Activated T-cell treated with anti-CD3 and anti-CD28 coated beads for 1 hour (primary cell): ENCODE measurements at places on chromosomes 4 and X.

- no peak for DNase-seq
Observed at GRCh38 chr4:128868758-128869157, 59.3 kb downstream of the JADE1 start.

DNA sequence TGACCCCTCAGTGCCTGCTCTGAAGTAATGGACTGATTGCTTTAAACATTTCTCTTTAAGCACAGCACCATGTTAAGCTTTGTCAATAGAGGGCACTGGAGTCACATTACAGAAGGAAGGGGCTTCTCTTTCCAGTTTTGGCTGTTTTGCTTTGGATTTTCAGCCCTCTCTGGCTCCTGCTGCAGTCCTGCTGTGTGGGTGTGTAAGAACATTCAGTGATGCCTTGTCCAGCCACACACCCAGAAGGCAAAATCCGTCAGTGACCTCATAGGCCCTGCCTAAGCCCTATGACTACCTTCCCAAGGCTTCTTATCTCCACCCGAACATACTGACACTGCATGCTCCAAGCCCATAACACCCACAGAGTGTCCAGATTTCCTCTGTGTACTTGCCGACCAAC, 215.3 kb upstream of the CTSO start:
- DNase-seq = no peak

- DNase-seq = no peak
Observed at GRCh38 chr4:57042711-57043169, 64.0 kb downstream of the POLR2B start.

- no peak for DNase-seq
Observed at GRCh38 chrX:38304010-38304409, 23.3 kb downstream of the RPGR start.

- no peak for DNase-seq
Observed at GRCh38 chr4:39166177-39166576, 16.2 kb upstream of the WDR19 start.

- DNase-seq = no peak
Observed at GRCh38 chrX:97494756-97495372, 611.2 kb downstream of the RPA4 start.

DNA sequence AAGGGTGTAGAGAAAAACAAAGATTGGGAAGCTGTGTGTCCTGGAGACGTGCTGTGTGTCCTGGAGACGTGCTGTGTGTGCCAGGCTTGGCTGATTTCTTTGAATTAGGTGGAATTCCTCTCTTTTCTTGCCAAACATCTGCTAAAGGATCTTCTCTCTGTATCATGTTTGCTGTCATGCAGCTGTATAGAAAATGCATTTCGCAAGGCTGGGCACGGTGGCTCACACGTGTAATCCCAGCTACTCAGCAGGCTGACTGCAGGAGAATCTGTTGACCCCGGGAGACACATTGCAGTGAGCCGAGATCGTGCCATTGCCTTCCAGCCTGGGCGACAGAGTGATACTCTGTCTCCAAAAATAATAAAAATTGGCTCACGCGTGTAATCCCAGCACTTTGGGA, 187.0 kb downstream of the CRLF2 start:
- no peak for DNase-seq

- DNase-seq = no peak
Observed at GRCh38 chrX:14964500-14964899, 91.3 kb downstream of the MOSPD2 start.

- DNase-seq = no peak
Observed at GRCh38 chr4:8840006-8840793, 31.4 kb downstream of the HMX1 start.

DNA sequence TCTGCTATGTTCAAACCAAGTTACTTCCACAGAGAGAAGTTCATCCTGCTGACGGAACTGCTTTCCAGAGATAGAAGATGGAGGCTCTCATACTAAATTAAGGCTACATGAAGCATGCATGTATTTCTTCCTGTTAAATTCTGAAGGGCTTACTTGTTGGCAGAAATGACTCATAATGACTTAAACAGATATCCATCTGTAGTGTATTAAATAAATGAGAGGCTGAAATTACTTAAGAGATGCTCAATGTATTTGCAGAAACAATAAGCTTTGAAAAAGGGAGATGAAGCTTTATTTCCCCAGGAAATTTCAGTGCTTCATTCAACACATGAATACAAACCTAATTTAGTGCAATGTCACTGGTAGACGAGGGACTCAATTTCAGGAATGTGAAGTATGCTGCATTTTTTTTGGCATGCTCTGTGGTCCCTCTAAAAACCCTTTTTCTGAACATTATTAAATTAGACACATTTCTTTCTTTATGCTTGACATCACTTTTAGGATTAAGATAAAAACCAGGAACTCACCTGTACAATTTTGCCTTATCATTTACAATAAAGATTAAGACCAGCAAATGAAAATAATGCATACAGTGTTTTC, 759.1 kb upstream of the POU3F4 start:
- no peak for DNase-seq

GRCh38 chrX:48935301-48935670, 16.5 kb upstream of the PIM2 start:
- DNase-seq = no peak

DNA sequence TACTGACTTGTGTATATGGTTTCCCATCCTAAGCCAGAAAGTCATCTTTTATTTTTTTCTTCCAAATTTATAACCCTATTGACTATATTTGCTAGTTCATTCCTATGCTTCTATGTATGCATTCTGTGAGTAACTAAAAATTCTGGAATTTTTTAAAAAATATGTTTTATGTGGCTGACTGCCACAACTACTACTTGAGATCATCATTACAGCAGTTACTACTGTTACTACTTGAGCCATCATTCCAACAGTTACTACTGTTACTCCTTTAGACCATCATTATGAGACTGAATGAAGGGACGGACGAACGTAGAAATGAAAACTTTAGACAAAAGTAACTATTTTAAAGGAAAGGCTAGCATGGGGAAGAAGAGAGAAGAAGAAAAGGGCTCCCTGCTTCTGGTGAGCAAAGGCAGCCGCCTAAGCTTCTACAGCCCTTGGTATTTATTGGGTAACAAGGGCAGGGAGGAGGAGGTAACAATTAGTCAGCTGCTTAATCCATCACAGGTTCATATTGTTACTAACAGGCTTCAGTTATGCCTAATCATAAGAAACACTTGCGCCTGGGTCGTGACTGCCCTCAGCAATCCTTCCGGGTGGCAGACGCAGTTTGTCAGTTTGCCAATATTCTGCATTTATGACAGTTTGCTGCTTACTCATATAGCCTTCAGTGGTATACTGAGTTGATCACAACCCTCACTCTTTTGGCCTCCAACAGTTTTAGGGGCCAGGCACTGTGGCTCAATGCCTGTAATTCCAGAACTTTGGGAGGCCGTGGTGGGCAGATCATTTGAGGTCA, 80.4 kb downstream of the PDLIM5 start:
- no peak for DNase-seq

DNA sequence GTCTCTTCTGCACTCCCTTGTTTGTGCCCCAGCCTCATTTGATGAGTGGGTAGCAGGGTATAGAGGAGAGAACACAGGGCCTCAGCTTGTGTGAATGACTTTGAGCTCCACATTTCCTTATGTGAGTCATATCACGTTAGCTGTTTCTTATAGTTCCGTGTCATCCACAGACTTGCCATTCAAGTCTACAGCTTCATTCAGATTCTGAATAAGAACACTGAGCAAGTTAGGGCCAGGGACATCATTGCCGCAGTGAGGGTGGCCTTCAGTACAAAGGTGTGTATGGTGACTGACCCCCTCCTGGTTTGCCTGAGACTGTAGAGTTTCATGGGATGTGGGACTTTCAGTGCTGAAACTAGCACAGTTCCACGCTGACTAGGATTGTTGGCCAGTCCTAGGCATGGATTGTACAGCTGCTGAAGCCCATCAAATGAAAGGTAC, 23.6 kb downstream of the KLF3 start:
- no peak for DNase-seq

DNA sequence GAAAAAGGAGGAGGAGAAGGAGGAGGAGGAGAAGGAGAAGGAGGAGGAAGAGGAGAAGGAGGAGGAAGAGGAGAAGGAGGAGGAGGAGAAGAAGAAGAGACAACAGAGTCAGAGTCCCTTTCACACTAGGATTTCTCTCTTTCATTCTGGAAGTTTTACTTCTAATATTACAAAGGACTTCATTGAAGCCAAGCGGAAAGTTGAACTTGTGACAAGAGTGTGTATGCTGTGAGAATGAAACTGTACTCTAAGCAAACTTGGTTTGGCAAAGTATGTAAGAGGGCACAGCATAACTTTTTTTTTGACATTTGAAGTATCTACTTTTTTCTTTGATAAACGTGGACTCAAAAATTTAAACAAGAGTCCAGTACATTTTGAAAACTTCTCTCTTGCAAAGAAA, 48.0 kb downstream of the CXCL8 start:
- no peak for DNase-seq
